CD4-positive, alpha-beta T cell treated with Interleukin-17A for 4 hours (primary cell): ENCODE measurements at places on chromosomes 5 and 9.
A peak's percentile ranks its signal among the peaks of the same experiment; 100 is the strongest.

GRCh38 chr5:112689155-112689909 is 48.4 kb upstream of the APC start:
- DNase-seq, result no peak

- no peak for DNase-seq
Measured at GRCh38 chr5:125485771-125486170, 739.3 kb upstream of the ZNF608 start.

DNA sequence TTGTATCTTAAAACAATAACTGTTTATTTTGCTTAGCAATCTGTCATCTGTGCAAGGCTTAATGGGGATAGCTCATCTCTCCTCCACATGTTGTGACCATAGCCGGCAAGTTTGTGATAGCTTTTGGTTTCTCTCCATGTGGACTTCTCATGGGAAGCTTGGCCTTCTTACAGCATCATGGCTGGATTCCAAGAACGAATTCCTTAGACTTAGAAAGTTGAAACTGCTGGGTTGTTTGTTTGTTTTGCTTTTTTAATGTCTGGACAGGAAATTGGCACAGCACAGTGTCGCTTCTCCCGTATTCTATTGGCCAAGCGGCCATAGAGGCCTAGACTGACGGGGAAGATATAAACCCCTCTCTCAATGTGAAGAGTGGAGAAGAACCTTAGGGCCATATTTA is 61.0 kb upstream of the PRDM9 start:
- no peak for DNase-seq

- DNase-seq, result no peak
Measured at GRCh38 chr9:110426052-110426709, 88.5 kb upstream of the TXNDC8 start.

DNA sequence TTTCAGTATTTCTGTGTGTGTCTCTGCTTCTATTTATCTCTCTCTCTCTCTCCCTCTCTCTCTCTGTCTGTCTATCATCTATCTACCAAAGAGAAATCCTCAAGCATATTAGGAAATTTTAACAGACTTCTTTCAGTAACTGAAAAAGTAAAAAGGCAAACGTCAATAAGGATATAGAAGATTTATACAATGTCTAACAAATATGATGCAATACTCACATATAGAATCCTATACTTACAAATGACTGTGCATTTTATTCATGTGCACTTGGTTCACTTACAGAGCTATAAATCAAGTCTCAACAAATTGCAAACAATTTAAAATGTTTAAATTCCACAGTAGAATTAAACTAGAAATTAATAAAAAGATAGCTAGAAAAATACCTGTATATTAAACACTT is 289.0 kb downstream of the PSAT1 start:
- no peak for DNase-seq

GRCh38 chr5:41871852-41872251 is 1.6 kb upstream of the OXCT1 start:
- no peak for DNase-seq

- peak; percentile 70 for DNase-seq
Measured at GRCh38 chr5:178279723-178280438, 47.3 kb upstream of the PHYKPL start.

GRCh38 chr5:122056913-122057312 is 21.1 kb downstream of the LOX start:
- no peak for DNase-seq

DNA sequence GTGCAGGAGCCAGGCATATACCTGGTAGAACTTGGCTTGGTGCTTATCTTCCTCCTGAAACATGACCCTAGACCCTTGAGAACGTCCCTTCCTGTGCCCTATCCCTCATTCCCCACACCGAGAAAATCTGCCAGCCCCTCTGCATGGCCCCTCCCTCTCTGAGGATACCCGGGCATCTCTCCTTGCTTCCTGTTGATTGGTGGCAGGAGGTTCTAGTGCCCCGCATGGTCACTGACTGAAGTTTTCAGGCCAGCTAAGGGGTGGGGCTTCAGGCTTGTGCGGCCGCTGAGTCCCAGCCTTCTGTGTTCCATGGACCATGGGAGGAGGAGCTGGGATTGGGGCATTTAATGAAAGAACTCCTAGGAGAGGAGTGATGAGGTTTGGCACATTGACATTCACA is 22.8 kb downstream of the IGIP start:
- no peak for DNase-seq

DNA sequence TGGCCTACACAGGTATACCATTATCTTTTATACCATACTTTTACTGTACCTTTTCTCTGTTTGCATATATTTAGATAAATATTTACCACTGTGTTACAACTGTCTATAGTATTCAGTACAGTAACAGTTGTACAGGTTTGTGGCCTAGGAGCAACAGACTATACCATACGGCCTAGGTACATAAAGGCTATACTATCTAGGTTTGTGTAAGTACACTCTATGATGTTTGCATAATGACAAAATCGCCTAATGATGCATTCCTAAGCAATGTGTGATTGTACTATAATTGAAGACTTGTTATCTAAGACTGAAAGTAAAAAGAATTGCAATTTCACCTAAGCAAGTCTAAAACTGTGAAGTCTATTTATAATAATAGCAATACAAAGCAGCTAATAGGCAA is 3.9 kb downstream of the C9orf72 start:
- no peak for DNase-seq
